ENCODE measurements at places on chromosomes 3 and 15.

DNA sequence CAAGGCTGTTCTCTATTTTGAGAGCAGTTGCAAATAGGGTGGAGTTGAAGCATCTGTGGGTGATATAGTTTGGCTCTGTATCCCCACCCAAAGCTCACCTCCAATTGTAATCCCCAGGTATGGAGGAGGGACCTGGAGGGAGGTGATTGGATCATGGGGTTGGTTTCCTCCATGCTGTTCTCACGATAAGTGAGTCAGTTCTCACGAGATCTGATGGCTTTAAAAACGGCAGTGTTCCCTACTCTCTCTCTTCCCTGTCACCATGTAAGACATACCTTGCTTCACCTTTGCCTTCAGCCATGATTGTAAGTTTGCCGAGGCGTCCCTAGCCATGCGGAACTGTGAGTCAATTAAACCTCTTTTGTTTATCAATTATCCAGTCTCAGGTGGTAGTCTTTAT, 21.0 kb downstream of the CHST2 start:
- DNase-seq: no peak

DNA sequence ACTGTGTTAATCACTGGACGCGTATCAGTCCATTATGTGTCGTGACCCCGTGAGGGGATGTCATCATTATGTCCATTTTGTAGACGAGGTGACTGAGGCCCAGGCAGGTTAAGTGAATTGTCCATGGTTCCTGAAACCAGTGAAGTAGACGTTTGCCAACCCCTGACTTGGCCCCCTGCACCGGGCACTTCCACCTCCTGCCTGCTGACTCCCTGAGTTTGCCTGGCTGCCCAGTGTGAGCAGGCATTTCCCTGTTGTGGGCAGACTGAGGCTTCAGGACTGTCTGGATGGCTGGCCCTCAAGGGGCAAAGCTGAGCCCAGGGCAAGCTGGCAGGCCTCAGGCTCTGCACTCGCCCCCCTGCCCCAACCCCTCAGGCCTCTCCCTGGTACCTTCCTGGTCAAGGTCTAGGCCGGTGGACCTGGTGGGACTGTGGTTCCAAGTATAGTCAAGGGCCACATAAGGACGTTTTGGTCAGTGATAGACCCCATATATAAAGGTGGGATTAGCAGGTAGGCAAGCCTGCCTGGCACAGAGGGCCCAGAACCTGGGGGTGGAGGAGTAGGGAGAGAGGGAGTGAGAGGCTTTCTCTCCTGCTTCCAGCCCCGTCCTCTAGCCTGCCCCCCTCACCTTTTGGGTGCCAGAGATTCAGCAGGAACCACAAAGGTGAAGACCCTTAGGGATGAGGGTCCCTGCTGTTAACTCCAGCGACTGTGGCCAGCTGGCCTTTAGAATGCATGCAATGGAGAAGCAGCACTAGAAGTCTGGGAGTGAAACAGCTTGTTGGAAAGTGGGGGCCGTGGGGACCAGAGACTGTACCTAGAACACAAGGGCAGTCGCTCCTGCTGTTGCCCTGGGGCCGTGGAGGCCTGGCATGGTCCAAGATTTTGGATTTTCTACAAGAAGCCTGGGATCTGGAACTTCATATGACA, 34.6 kb downstream of the FBLN2 start:
- DNase-seq: no peak

DNA sequence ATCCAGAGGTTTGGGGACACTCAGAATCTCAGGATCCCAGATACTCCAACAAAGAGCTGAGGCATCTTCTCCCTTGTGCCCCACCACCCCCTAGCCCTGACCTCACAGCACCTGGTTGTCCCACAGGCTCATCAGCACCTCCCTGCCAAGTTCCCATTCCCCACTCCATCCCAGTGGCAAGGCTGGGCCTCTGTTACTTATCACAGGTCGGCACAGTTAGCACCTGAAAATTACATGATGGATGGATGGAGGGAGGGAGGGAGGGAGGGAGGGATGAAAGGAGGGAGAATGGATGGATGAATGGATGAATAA, 12.8 kb downstream of the MYL3 start:
- no peak for DNase-seq

GRCh38 chr3:114858329-114858728, 288.8 kb downstream of the ZBTB20 start:
- no peak for DNase-seq

GRCh38 chr3:141335531-141336061, 32.7 kb upstream of the ZBTB38 start:
- peak; percentile 81 for DNase-seq

GRCh38 chr3:185584686-185585085, 1.4 kb upstream of the SENP2 start:
- DNase-seq: no peak

DNA sequence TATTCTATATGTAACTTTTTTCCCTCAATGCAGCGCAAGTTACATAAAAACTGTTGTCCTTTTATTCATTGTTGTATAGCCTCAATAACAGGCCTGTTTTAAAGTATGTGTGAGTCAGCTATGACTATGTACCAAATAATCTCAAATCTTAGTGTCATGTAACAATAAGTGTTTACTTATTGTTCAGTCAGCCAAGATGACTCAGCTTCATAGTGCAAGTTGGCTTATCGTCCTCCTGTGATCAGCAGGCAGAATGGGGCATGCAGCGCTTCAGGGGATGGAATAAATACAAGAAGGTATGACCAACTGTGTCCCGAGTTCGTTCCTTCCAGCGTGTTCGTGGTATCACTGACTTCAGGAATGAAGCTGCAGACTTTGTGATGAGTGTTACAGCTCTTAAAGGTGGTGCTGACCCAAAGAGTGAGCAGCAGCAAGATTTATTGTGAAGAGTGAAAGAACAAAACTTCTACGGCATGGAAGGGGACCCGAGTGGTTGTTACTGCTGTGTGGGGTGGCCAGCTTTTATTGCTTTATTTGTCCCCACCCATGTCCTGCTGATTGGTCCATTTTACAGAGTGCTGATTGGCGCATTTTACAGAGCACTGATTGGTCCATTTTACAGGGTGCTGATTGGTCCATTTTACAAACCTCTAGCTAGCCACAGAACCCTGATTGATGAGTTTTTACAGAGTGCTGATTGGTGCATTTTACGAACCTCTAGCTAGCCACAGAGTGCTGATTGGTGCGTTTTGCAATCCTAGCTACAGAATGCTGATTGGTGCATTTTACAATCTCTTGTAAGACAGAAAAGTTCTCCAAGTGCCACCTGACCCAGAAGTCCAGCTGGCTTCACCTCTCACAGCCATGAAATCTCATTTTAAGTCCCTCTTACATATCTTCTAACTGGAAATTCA, 1016.0 kb downstream of the MCTP2 start:
- peak; percentile 98 for DNase-seq

GRCh38 chr15:21270474-21270873, 169.8 kb downstream of the POTEB3 start:
- no peak for DNase-seq

GRCh38 chr3:133887074-133887802, 8.4 kb downstream of the RAB6B start:
- DNase-seq: no peak
